CD8-positive, alpha-beta T cell (primary cell): ENCODE measurements at places on chromosomes 12 and 14.

DNA sequence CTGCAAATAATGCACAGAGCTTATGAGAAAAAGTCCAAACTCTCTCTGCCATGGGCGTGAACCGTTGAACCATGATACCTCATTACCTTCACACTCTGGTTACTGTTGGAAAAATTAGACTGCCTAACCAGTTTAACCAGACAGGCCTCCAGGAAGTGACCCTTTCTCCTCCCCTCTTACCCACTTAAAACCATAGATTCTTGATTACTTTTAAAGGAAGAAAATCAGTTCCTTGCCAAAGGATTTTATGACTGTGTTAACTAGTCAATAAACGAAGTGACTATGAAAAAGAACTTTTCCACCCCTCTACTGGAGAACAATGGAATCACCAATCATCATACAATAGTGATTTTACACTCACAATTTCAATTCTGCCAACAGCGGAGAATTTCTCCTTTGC is 254.0 kb upstream of the ATP2B1 start:
- no peak for DNase-seq

DNA sequence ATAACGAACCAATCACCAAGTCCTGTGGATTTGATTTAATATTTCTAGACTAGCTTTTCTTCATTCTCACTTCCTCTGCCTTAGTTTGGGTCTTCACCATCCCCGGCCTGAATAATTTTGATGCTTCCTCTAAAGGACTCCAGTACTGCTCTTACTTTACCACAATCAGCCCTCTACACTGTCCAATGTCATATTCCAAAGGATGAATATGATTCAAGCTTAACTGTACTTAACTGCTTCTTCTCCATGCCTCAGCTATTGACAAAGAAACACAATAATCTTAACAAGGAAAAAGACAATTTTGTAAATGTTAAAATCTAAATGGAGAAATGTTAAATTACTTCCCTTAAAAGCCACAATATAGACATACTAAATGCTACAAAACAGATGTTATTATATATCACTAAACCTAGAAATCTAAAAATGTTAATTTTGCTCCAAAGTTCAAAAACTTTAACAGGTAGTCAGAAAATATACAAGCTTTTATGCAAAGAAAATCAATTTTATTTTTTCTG is 70.2 kb downstream of the STXBP6 start:
- no peak for DNase-seq

- no peak for DNase-seq
Measured at GRCh38 chr14:46840944-46841720, 189.6 kb upstream of the RPL10L start.

GRCh38 chr14:54488318-54488645 is 498 bp downstream of the GMFB start:
- DNase-seq = no peak

DNA sequence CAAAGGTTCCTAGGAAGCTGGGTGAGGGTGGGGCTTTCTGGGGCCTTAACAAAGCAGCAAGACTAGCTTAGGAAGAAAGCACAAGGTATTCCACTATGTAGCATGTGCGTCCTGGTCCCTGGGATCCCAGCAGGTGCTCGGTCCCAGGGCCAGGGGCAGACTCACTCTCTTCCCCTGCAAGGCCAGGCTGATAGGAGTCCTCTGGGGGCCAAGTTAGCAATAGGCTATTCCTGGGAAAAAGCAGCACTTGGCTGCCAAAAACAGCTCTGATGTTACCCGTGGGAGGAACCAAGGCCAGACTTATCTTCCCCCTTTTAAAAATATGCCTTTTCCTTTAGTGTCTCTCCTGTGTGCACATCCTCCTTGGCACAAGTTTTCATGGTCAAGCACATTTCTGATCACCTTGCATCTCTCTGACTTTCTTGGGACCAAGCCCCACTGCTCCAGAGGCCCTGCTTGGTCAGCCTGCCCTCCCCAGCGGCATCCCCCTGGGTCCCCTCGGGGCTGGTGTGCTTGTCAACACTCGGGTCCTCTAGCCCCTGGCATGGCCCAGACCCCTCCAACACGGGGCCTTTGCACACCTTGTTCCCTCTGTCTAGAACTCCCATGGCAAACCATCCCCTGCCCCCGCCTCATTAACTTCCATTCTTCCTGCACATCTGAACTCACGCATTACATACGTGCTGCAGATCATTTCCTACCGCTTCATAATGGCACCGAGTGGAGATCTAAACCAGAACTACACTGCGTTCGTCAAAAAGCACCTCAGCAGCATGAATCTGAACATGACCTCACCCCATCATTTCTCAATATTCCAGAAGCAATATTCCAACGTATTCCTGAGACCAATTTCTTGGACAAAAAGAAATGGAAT is 21.9 kb downstream of the CCDC92 start:
- DNase-seq = no peak

- DNase-seq = no peak
Measured at GRCh38 chr14:69773571-69774276, 6.8 kb downstream of the SRSF5 start.

DNA sequence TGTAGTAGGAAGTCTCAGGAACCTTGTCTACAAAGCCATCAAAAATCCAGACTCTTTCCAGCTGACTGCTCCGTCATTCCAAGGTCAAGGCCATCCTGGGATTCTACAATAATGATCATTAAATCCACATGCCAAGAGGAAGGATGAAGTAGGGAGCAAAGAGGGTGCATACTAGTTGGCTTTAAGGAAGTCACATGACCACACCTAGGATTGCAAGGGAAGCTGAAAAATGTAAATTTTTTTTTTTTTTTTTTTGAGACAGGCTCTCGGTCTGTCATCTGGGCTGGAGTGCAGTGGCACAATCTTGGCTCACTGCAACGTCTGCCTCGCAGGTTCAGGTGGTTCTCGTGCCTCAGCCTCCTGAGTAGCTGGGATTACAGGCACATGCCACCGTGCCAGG is 7.3 kb upstream of the MRPL42 start:
- no peak for DNase-seq

DNA sequence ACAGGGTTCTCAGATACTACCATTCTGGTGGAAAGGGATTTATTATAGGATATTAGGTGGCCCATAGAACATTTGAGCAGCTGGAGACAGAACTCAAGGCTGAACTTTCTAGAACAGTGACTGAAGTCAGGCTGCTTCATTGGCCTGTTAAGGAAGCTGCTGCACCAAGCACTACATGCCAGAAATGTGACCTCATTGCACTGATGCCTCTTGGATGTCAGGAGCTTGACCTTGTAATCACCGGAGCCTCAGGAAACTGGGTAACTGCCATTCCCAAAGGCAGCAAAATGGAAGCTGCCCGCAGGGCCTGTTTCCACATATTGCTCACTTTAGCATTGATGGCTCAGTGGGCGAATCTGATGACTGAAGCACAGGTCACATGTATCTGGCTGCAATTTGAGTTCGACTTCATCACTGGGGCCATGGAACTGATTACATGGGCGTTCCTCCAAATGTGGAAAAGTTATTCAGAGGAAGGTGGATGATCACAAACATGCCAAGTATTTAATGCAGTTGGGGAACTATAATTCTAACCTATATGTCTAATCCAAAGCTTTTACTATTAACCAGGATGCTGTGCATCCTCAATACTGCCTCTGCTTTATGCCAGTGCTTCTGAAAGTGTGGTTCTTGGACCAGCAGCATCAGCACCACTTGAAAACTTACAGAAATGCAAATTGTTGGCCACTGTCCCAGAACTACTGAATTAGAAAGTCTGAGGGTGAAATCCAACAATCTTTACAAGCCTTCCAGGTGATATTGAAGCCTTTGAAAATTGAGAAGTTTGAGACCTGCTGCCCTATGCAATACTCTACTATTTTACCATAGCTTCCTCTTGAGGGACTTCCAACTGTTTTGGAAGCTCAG is 337.2 kb upstream of the NAV3 start:
- no peak for DNase-seq

DNA sequence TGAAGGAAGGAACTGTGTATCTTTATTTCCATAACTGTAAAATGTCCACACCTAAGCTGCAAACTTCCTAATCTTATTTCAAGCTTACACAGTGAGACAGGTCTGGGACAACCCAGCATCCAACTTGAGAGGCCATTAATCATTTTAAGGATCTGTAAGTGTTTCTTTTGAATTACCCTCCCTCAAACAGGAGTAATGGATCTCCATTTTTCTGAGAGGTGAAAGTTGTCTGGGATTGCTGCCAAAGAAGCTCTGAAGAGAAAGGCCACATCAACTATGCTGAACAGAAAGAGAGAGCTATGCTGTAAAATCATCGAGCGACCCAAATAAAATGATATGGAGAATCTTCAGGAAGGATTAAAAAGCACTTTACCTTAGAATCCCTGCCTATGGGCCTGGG is 131.7 kb upstream of the CPNE8 start:
- DNase-seq = no peak

DNA sequence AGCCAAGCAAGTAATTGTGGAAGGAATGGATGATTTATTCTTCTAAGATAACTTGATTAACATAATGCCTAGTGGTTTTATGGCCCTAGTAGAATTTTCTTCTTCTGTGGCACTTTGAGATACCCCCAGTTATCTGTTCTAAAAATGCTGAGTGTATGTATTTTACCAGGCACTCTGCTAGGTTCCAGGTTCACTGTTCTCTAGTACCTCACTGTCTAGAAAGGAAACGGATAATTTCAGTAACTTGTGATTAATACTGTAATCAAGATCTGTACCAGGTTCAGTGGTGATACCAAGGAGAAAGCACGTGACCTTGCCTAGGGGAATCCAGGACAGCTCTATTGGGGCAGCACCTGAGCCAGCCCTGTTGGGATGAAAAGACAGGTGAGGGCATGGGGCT is 8.0 kb downstream of the ANO6 start:
- no peak for DNase-seq

DNA sequence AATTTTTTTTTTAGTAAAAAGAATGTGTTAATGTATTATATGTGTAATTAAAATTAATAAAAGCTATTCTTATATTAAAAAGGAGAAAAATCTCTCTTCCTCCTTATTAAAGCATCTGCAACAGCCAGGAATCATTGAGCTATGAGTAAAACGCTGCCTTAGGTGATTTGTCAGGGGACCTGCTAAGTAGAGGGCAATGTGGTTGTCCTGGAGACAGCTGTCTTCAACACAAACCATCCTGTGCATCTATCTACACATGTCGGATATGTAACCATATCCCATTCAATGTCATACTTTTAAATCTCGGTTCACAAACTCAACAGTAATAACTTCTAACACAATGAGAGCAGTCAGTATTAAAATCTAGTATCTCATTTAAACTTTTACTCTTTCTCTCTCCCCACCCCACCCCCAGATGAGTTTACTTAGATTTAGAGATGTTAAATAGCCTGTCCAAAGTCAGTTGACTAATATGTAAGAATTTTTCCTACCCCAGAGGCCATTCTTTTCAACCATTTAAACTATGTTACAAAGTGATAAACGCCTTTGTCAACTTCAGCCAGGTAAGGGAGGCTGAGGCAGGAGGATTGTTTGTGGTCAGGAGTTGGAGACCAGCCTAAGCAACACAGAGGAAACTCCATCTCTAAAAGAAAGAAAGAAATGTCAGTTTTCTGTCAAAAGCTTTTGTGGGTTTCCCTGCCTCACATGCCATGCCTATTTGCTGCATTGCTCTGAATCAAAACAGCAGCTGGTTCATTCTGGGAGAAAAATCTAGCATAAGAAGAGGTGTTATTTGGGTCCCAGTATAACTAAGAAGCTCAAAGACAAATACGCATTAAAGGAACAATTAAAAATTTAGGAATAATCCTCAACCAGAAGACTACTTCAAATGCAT is 413.7 kb upstream of the CCDC196 start:
- no peak for DNase-seq

- DNase-seq = no peak
Measured at GRCh38 chr12:44627387-44628166, 248.5 kb downstream of the NELL2 start.

- DNase-seq = no peak
Measured at GRCh38 chr14:75835737-75836136, 146.1 kb downstream of the TGFB3 start.

- DNase-seq = no peak
Measured at GRCh38 chr12:71008616-71009015, 88.1 kb upstream of the PTPRR start.

DNA sequence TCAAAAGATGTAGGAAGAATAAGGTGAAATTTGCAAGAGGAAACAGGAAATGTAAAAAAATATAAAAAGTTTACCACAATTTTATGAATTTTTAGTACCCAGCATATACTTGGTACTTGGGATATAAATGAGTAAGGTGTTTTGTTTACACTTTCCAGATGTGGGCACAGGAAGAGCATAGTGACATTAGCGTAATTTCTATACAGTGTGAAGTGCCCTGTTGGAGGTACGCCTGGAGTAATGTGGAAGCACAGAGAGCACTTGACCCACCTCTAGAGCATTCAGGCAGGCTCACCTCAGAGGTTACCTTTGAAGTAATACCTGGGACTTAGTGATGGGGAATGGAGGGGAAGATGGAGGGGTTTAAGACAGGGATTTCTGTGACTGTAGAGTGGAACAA is 89.5 kb downstream of the AEBP2 start:
- no peak for DNase-seq

DNA sequence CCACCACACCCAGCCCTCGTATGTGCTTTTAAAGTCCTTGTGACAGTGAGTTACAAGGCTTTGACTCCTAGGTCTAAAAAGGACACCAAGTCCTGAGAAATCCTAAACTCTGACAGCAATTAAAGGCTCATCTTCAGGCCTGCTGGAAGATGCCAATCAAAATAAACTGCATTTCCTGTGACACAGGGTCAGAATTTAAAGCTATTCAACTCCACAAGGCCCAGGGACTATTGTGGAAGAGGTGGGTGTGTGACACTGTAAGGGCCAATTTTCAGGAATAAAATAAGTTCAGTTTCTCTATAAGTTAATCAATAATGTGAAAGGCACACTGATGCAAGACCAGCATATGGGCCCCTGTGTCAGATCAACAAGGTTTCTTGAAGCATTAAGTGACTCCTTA is 69.5 kb upstream of the HECTD1 start:
- no peak for DNase-seq

DNA sequence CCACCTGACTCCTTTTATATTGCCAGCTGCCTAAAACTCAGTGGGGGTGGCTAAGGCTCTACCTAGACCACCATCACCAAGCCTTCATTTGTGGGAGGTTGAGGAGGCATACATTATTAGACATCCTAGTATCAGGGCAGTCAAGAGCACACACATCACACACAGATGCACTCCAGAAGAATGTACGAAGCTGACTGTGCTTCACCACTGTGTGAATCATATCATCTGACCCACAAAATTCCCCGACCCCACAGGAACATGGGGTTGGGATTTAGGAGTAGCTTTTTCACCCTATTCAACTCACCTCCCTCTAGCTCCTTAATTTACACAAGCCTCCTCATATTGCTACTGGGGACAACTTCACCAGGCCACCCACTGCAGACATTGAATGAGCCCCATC is 64.8 kb upstream of the BDKRB2 start:
- DNase-seq = no peak
